ENCODE measurements at places on chromosomes 1 and 21.
A peak's percentile ranks its signal among the peaks of the same experiment; 100 is the strongest.

DNA sequence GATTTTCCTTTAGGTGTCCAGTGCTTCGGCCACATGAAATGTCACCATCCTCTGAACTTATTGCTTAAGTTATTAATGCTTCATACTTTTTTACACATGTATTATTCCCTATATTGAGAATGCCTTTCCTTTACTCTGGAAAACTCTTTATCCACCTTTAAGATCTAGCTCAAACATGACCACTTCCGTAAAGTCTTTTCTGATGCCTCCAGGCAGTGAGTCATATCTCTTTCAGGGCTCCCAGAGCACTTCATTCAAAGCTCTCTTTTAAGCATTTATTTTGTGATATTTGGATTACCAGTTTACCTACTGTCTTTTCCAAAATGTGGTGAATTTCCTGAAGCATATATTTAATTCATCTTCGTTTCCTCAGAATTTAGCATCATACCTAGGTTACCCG lies 178.9 kb downstream of the HS2ST1 start:
- no peak for DNase-seq

DNA sequence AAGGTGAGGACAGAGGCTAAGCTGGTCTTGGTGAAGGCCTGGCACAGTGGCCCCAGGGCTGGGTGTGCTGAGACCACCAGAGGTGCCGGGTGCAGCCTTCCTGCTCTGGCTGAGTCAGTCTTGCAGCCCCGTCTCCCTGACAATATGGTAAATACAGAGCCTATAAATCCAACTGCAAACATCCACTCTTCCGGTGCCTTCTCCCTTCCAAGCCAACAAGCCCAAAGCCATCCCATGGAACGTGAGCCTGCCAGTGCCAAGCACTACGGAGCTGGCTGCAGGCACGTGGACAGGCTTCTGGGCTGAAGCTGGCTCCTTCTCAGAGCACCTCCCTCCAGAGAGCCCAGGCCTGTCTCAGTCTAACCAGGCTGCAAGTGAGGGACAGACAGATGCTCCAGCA lies 70.0 kb downstream of the TRABD2B start:
- DNase-seq, result no peak

GRCh38 chr1:186300056-186300455 lies 75.0 kb downstream of the TPR start:
- DNase-seq, result no peak

DNA sequence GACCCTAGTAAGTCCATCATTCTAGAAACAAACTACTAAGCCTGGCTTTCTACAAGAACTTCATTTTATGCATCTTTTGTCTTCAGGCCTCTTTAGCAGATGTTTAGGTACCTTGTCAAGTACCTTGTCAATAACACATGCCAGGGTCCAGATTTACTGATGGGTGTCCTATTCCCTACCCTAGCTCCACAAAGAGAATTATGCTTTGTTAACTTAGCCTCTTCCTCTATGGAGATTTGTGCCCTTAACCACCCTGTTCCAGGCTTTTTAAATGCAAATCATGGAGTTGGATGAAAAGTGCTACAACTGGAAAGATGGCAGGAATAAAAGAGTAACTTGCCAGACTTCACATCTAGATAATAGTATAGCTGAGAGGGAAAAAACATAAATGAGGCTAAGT lies 42.7 kb downstream of the SPATA46 start:
- no peak for DNase-seq

GRCh38 chr1:20787840-20788795 lies 1.0 kb upstream of the HP1BP3 start:
- no peak for DNase-seq

- peak; percentile 74 for DNase-seq
These were observed at the start of gene PLEKHA6 for GRCh38 chr1:204359474-204360255. Gene PLEKHA6, minus strand, starts transcription at chr1:204359929. Its CDS starts 86,202 bp downstream, at chr1:204273727.

GRCh38 chr1:186112280-186112679 lies 262.8 kb downstream of the TPR start:
- DNase-seq, result no peak

- DNase-seq, result no peak
These were observed 57.4 kb downstream of the PTPRC start for GRCh38 chr1:198696211-198696610.

GRCh38 chr1:218135371-218135770 lies 149.7 kb upstream of the RRP15 start:
- no peak for DNase-seq

GRCh38 chr1:34213956-34214355 lies 37.2 kb downstream of the C1orf94 start:
- no peak for DNase-seq

DNA sequence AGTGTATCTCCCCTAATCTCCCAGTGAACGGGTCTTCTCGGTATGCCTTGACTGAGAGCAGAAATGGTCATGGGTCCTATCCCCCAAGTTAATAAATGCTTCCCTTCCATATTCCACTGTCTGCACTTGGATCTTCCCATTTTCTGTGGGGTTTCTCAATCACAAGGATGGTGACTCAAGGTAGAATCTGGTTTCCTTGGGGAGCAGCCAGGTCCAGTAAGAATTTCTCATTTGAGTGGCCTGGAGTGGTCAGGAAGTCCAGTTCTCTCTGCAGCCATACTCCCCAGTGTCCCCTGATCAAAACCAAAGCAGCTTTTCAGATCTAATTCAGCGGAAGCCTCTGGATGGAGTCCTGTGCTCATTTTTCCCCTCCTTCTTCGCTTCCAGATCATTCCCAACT lies 14.8 kb upstream of the SLC27A3 start:
- no peak for DNase-seq

DNA sequence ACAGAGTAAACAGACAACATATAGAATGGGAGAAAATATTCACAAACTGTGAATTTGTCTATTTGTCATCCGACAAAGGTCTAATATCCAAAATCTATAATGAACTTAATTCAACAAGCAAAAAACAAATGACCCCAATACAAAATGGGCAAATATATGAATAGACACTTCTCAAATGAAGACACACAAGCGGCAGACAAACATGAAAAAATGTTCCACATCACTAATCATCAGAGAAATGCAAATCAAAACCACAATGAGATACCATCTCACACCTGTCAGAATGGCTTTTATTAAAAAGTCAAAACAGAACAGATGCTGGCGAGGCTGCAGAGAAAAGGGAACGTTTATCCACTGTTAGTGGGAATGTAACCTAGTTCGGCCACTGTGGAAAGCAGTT lies 72.7 kb downstream of the SMYD3 start:
- no peak for DNase-seq

DNA sequence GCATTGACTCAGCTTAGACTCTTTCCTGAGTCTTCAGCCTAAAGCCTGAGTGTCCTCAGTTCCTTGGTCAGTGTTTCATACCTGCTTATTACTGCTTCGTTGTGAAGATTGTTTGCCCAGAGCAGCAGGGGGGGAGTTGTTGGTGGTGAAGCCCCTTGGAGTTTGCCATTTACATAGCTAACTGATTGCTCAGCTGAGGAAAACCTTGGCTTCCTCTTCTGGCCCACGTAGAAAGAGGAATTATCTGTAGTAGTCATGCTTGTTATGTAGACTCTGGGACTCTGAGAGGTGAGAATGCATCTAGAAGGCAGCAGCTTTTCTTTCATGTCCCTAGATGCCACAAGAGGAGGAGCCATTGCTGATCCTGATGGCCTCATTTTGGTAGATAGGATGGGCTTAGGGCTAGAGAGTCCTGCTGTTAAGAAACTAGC lies 125.9 kb downstream of the MAST2 start:
- no peak for DNase-seq

DNA sequence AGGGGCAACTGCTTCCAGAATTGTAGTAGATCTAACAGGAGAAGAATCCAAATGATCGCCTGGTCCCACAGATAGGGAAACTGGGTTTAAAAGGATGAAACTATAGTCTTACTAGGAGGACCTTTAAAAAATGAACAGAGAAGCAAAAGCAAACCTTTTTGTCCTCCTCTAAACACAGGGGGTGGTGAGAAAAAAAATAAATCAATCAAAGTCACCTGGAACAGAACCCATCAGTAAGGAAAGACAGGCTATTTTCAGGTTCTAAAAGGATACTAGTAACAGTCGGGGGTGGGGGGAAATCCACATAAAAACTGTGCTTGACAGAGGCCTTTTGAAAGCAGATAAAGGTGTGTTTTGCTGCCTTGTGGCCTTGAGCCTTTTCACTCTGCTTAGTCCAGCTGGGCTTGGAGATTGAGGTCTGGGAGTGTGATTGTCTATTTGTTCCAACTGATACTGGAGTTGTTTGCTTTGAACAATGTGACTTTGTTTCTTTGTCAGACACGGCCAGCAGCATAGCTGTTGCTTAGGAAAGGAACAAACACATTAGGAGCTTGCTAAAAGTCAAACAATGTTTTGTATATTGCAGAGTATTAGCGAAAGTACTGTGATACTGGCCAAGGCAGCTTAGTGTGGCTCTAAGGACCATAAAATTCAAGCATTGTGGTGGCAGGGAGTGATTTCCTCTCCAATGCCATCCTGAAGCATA lies 141.1 kb upstream of the IRF2BP2 start:
- peak; percentile 98 for DNase-seq

- DNase-seq, result no peak
These were observed 6.2 kb upstream of the ZNF281 start for GRCh38 chr1:200415789-200416593.

DNA sequence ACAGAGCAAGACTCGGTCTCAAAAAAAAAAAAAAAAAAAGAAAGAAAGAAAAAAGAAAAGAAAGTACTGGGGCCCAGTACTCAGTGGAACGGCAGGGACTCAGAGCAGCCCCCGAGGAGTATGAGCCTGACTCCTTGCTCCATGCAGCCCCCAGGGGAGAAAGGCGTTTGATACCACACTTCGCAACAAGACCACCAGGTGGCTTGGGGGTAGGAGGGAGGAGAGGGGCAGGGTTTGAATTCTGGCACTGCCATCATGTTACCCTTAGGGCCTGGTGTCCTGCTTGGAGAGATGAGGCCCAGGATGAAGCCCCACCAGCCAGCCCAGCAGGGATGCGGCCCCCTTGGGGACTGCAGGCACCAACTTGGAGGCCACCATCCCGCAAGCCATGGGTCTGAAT lies 321.3 kb upstream of the VAMP3 start:
- no peak for DNase-seq

DNA sequence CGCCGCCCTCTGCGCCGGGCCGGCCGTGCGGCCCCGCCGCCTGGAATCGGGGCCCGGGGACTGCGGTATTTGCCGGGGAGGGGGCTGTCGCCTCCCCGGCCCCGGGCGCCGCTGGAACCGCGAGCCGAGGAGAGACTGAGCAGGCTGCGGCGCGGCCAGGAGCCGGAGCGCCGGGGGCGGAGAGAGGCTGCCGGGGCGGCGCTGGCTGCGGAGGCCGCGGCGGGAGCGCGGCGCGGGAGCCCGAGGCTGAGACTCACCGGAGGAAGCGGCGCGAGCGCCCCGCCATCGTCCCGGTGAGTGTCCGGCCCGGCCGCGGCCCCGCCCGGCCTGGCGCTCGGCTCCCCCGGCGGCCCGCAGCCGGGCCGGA lies 746 bp downstream of the DYRK1A start:
- DNase-seq, result no peak

GRCh38 chr21:36134803-36135390 lies at the start of gene CBR3:
Gene CBR3, plus strand, starts transcription at chr21:36135079. Its CDS starts 114 bp downstream, at chr21:36135193.
- no peak for DNase-seq

GRCh38 chr1:17183388-17184160 lies 21.4 kb upstream of the PADI1 start:
- DNase-seq, result no peak

DNA sequence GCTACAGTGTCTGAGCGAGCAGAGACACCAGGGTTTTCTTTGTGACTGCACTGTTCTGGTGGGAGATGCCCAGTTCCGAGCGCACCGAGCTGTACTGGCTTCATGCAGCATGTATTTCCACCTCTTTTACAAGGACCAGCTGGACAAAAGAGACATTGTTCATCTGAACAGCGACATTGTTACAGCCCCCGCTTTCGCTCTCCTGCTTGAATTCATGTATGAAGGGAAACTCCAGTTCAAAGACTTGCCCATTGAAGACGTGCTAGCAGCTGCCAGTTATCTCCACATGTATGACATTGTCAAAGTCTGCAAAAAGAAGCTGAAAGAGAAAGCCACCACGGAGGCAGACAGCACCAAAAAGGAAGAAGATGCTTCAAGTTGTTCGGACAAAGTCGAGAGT lies 2.7 kb downstream of the ZBTB18 start:
- peak; percentile 95 for DNase-seq

GRCh38 chr1:46166521-46167462 lies 8.1 kb upstream of the TSPAN1 start:
- DNase-seq, result no peak

- DNase-seq, result peak; percentile 91
These were observed 152.2 kb downstream of the CLEC20A start for GRCh38 chr1:178344513-178345091.

DNA sequence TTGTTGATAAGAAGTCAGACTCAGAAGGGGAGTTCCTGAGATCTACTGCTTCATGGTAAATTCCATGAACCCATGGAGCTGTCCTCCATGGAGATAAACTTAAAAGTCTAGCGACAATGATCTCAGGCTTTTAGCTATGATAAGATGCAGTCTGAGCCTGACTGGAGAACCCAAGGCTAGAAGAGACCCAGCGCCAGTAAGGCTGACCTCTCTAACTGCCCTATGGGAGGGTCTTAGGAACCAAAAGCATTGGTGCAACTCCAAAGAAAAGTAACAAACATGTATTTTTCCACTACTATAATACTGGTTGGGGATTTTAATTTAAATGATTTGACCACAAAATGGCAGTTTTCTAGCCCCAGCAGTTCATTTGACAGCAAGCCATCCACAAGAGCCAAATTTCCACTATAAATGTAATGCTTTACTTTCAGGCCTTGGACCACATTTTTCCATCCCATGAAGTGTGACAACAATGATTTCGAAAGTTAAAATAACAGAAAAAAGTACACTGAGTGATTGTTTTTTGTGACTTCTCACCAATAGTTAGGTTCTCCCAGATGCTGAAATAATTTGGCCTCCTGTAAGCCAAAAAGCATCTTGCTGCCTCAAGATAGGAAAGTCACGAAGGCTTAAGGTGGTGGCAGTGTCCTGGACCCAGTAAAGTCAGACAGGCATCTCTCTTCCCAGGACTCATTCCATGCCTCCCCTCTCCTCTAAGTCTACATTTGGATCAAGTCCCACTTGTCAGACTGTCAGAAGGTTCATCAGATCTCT lies 43.1 kb upstream of the EXOSC10 start:
- DNase-seq, result no peak

DNA sequence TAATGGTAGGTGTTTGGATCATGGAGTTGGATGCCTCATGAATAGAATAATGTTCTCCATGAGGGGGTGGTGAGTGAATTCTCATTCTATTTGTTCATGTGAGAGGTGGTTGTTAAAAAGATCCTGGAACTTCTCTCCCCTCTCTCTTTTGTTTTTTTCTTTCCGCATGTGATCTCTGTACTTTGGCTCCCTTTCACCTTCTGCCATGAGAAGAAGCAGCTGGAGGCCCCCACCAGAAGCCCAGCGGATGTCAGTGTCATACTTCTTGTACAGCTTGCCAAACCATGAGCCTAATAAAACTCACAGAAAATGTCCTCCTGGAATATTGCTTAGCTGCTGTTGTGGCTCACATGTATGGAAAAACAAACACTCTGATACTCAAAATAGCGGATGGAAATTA lies 1212.3 kb upstream of the NCAM2 start:
- DNase-seq, result no peak

- no peak for DNase-seq
These were observed 71.7 kb downstream of the TOMM20 start for GRCh38 chr1:235056937-235057336.

GRCh38 chr1:209601809-209602657 lies 18.5 kb downstream of the CAMK1G start:
- DNase-seq, result peak; percentile 78

GRCh38 chr1:74534241-74534640 lies 21.8 kb upstream of the LRRC53 start:
- DNase-seq, result no peak

Data from pons (tissue), 1 donor.